ENCODE measurements at places on chromosomes 5 and 9. TPM values are rescaled to one million over a fixed set of nuclear protein-coding genes. Genes with fewer than 3 reads are reported as not detected.

Gene FOXD4L4
- total RNA-seq, result not detected

Gene GDF9
- total RNA-seq, result 1.7 TPM

DNA sequence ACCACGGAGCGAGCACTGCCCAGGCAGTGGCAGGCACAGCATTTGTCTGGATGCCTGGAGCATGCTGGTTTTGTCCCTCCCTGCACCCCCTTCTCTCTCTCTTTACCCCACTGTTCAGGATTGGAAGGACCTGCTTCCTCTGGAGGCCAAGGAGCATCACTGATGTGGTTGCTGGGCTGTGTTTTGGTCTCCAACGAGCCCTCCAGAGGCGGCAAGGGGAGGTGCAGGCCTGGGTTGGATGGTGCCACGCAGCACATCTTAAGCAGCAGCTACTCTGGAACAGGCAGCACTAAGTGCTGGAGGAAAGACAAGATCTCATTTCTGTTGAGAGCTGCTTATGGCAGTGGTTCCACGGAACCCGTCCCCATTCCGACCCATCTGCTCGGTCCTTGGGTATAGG is 139.6 kb downstream of the CMYA5 start:
- no peak for DNase-seq

- no peak for DNase-seq
Measured at GRCh38 chr5:180852495-180852894, 8.6 kb downstream of the ZFP62 start.

- DNase-seq, result no peak
Measured at GRCh38 chr9:134187891-134188385, 23.6 kb upstream of the RNU6ATAC start.

DNA sequence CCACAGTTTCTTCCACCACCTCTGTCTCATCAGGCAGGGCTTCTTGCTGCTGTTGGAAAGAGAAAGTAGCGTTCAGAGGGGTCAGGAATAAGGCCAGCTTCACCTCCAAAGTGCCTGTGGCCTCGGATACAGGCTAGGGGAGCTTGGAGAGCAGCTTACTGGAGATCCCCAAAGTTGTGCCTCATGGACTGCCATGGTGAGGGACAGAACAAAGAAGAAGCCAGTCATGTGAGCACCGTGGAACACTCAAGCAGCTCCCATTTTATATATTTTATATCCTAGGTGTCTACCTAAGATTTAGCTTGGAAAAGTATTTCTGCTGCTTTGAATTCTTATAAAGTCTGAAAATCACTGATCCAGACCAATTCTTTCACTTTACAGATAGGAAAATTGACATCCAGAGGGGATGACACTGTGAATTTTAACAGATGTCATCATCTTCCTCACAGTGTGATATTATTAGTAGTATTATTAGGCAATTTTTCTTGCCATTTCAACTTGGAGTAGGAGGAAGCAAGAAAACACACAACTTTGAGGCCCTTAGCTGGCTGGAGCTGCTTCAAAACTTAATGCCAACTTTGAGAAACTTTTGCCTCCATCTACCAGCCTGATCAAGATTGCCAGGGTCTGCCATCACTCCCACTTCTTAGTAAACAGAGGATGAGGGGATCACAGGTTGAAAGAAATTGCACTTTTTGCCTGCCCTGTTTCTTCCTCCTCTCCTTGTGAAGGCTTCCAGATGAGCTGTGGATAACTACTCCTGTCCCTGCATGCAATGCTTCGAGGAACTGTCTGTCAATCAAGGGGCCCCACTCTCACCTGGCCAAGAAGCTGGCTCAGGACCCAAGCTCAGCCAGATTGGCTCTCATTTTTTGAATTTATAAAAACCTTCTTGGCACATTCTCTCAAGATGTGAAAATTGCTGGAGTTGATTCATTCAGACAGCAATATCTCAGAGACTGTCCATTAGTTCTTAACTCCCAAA is 11.8 kb downstream of the SPARC start:
- peak; percentile 39 for DNase-seq

- no peak for DNase-seq
Measured at GRCh38 chr5:9009931-9010651, 535.8 kb downstream of the SEMA5A start.

GRCh38 chr9:129006328-129007034 is 21.6 kb downstream of the SH3GLB2 start:
- DNase-seq, result peak; percentile 87

Data from tongue (tissue), 3 donors.